ENCODE measurements at places on chromosomes 6 and 20. TPM values are rescaled to one million over a fixed set of nuclear protein-coding genes. Genes with fewer than 3 reads are reported as not detected.

MPIG6B gene
- total RNA-seq: not detected

SLC2A10 gene
- total RNA-seq: 5.6 TPM

PACRG gene
- 8.5 TPM for total RNA-seq

KIF25 gene
- total RNA-seq: not detected

CENPQ gene
- total RNA-seq: 5.0 TPM

EEF1A2 gene
- total RNA-seq: 281 TPM

RHAG gene
- total RNA-seq: 0.31 TPM

PTPRT gene
- total RNA-seq: 23.2 TPM

PNLDC1 gene
- not detected for total RNA-seq

NKAPL gene
- 5.0 TPM for total RNA-seq

SGK2 gene
- 3.1 TPM for total RNA-seq

RBPJL gene
- total RNA-seq: not detected

LGSN gene
- total RNA-seq: 0.63 TPM

ASXL1 gene
- total RNA-seq: 136 TPM

CTAGE9 gene
- not detected for total RNA-seq

BLOC1S5 gene
- total RNA-seq: 19.7 TPM

SMOC2 gene
- total RNA-seq: 1.3 TPM

HLA-F gene
- 0.94 TPM for total RNA-seq

All from parietal lobe (tissue), 2 donors.